Activated naive CD8-positive, alpha-beta T cell treated with anti-CD3 and anti-CD28 coated beads, Interleukin-2, amount 50 U/mL, for 16 hours (primary cell): ENCODE measurements at places on chromosomes 7 and 10.

GRCh38 chr7:1274121-1274875, 41.6 kb downstream of the UNCX start:
- DNase-seq, result no peak

GRCh38 chr10:110992006-110992800, 72.8 kb downstream of the SHOC2 start:
- no peak for DNase-seq

GRCh38 chr10:112295853-112296830, 12.9 kb downstream of the TECTB start:
- DNase-seq, result no peak

- no peak for DNase-seq
These were observed 10.3 kb downstream of the ITPRIP start for GRCh38 chr10:104327745-104328645.

GRCh38 chr7:142791502-142791901, 20.7 kb downstream of the PRSS2 start:
- no peak for DNase-seq

DNA sequence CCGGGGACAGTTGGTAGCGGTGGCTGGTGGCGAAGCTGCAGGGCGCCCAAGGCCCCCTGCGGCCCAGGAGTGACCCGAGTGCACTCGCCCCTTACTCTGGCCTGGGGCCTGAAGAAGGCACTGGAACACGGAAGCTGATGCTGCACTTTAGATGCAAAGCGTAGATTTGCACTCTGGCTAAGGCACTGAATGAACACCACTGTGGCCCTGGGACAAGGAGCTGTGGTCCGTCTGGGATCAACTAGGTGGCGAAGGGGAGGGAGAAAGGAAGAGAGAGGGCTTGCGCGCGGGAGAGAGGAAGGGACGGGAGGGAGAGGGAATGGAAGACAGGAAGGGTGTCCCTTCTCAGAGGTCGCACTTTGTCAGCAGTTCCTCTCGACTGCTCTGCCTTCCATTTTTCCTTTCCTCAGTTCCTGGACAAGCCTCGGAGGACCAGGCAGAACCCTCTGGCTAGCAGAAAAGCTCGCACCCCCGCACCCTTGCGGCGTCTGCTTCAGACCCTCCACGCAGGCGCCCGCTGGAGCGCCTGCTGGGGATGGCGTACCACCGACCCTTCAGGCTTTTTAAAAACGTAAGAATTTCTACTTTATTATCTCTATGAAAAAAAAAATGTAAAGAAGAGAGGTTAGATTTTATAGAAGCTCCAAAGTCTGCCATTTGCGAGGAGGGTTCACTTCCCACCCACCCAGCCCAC, 1.2 kb downstream of the FERD3L start:
- no peak for DNase-seq

- no peak for DNase-seq
These were observed 1.5 kb downstream of the RET start for GRCh38 chr10:43078175-43078985.

- DNase-seq, result no peak
These were observed 406.3 kb downstream of the GALNT17 start for GRCh38 chr7:71538210-71538609.
